ENCODE measurements at places on chromosomes 16 and 17. TPM values are rescaled to one million over a fixed set of nuclear protein-coding genes. Genes with fewer than 3 reads are reported as not detected.
A peak's percentile ranks its signal among the peaks of the same experiment; 100 is the strongest.

DNA sequence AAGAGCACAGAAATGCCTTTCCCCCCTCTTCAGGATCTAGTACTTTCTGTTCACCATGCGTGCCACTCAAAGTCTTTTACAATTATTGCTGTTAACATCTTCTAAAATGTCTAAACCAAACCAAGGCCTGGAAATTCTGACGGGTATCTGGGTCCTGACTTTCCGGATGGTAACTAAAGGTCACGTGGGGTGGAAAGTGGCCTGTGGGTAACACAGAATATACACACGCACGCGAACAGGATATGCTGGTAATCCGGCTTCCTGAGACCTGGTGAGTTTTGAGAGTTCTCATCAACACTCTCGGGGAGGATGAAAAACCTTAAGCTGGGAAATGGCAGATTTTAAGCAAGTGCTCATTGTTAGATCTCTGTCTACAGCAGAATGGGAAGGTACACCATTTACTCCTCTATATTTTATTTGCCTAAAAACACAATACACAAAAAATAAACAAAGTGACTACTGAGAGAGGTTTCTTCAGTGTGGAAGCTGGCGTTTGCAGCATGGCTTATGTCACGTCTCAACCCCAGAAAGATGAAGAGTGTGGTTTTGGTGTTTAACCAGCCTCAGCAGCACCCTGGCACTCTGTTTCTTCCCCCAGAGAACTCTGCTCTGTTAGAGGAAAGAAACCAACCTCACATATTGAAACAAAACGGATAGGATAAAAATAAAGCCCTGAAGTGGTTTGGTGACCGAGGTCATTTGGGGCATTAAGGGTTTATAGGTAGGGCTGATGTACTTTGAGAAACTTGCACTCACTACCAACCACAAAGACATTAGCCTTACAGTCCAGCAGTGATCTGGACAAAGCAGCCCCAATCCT is 37.3 kb downstream of the SMG6 start:
- no peak for DNase-seq

GRCh38 chr17:67052720-67053437 is 8.5 kb downstream of the CACNG1 start:
- DNase-seq: no peak

GRCh38 chr16:81275795-81276194 is 37.3 kb downstream of the BCO1 start:
- DNase-seq: no peak

- DNase-seq: no peak
Measured at GRCh38 chr17:65772989-65773388, 211.5 kb upstream of the AXIN2 start.

Gene KCNAB3
- total RNA-seq: 1.6 TPM

- no peak for DNase-seq
Measured at GRCh38 chr16:72480911-72481310, 309.0 kb upstream of the PMFBP1 start.

GRCh38 chr17:41580687-41581365 is 5.9 kb downstream of the KRT14 start:
- DNase-seq: no peak

GRCh38 chr17:14926526-14927122 is 338.5 kb downstream of the PMP22 start:
- peak; percentile 62 for DNase-seq

Gene HSPB9
- not detected for total RNA-seq

Gene GNAO1
- total RNA-seq: 0.69 TPM

DNA sequence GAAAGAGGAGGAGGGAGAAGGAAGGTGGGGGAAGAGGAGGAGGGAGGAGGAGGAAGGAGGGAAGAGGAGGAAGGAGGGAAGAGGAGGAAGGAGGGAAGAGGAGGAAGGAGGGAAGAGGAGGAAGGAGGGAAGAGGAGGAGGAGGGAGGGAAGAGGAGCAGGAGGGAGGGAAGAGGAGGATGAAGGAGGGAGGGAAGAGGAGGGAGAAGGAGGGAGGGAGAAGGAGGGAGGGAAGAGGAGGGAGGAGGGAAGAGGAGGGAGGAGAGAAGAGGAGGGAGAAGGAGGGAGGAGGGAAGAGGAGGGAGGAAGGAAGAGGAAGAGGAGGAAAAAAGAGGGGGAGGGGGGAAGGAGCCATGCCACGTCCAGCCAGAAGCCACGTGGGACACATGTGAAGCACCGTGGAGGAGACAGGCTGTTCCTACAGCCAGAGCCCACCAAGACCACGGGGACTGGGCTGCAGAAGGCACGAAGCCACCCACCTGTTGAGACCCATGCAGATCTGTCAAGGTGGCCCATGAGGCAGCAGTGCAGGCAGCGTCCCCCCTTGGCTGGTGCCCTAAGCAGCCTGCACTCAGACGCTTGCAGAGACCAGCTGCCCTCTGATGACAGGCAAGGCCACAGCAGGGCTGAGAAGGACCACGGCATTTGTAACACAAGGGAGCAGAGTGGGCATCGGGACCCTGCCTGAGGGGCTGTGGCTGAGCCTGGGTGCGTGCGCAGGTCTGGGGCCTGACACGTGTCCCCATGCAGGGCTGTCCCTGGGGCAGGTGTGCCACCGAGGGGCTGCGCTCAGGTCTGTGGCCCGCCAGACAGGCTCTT is 10.3 kb downstream of the NDUFAF8 start:
- no peak for DNase-seq

Gene PTGES3L
- 1.5 TPM for total RNA-seq

Gene CX3CL1
- 9.2 TPM for total RNA-seq

Gene GUCY2D
- total RNA-seq: not detected

DNA sequence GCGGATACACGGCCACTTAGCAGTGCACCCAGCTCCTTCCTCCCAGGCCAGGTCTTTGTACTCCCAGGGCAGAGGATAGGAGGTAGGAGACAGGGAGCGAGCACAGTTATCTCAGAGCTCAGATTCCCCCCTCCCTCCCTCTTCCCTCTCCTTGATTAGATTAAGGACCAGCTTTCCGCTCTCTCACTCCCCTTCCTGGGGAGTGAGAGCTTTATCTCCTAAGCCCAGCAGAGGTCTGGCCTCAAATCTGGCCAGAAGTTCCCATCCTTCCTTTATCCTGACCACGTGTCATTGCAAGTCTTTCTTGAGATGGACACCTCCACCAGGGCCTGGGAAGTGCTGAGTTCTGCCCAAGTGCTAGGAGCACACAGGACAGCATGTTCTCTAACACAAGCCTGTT is 5.1 kb downstream of the ARL4D start:
- no peak for DNase-seq

Gene KCNJ12
- 0.56 TPM for total RNA-seq

DNA sequence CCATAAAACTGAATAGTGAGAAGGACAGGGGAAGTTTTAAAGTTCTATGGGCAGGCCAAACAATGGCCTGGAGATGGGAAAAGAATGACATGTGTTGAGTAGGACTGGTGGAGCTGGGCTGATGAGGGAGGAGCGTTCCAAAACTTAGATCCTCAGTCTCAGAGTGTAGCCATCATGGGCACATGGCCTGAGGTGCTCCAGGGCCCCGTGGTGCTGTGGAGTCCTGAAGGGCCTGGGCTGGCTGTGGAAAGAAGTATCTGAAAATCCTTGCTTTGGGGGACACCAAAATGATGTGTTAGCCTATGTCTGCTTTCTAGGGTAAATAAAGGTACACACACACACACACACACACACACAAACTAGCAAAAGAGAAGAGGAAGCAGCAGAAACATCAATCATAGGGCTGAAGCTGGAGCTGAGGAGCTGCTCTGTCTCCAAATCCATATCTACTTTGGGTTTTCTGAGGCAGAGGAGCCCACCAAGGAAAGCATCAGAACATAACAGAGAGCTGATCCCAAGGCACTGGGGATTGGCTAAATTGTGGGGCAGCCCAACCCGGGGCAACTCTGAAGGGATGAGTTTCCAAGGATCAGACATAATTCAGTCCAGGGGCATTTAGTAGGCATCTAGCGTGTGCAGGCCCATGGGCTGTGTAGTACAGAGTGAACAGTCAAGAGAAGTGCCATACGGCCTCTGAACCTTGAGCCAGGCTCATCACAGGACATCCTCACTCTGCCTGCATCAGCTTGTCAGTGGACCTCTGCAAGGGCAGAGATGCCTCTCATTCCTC is 85.2 kb downstream of the C16orf78 start:
- no peak for DNase-seq

DNA sequence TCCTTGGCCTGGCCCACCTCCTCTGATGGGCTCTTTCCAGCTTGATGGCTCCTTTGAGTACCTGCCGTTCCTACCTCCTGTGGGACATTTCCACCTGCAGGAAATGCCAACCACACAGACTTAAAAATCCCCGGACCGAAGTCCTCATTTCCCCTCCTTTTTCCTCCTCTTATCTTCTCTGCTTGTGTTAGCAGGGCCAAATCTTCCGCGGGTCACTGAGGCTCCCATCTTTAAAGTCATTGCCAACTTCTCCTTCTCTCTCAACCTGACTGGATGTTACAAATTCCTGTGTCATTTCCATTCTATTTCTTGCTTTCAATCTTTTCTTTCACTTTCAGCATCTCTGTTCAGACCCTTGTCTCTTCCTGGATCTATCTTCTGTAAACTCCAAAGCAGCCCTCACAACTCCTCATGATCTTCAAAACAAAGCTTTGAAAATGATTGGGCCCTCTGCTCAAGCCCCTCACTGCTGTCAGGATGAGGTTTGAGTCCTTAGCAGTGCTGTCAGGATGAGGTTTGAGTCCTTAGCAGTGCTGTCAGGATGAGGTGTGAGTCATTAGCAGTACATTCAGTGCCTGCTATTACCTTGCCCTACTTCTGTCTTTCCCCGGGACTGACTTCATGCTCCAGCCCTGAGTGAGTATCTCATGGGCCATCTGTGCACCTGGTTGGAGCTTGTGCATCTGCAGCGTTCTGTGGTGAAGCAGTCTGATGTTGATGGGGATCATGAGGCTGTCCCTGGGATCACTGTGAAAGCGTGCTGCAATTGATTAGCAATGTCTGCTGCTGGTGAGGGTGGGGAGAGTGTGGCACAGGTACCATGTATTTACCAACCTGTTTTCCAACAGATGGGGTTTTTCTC is 100.1 kb downstream of the IRF8 start:
- no peak for DNase-seq

DNA sequence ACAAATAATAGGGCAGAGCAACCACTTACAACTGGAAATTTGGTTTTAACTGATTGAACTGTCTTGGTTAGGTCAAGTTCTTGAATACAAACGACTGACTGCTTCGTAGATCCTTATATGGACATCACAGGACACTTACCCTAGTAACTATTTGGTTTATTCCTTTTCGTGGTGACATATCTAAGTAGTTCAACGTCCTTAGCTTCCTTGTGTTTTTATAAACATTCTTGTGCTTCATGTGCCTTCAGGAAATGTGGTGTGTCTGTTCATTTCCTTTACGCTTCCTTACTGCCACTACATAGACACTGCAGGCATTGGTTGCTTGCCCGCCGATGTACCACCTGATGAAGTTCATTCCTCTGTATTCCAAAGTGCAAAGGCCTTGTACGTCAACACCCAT is 59.3 kb downstream of the USP10 start:
- no peak for DNase-seq

Gene NTN3
- total RNA-seq: not detected

Gene TAC4
- total RNA-seq: not detected

DNA sequence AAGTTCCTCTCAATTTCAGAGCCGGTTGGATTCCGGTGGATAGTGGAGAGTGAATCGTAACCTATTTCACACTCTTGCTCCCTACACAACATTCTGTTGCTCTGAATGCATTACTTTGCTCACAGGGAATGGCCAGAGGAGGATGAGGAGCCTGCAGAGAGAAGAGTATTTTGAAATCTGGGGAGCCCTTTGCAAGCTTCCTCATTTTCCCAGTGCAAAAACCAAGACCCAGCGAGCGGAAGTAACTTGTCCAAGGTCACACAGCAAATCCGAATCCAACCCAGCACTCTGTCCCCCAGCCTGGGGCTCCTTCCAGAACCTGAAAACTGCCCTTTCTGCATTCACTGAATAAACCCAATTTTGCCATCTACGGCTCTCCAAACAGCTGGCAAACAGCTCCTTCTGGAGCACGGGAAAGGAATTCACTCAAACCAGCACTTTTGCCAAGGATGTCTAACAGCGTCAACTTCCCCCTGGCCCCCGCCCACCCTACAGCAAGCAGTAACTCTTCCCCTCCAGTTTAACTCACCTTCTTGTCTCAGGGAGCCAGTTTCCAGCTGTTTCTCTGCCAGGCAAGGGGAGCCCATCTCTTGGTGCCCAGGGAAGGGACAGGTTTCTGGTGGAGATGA is 557 bp downstream of the KCNG4 start:
- no peak for DNase-seq

- DNase-seq: no peak
Measured at GRCh38 chr16:78499399-78499798, 399.9 kb downstream of the WWOX start.

GRCh38 chr16:21192991-21193390 is 18.4 kb downstream of the ZP2 start:
- no peak for DNase-seq

Gene TEKT1
- total RNA-seq: 1.2 TPM

DNA sequence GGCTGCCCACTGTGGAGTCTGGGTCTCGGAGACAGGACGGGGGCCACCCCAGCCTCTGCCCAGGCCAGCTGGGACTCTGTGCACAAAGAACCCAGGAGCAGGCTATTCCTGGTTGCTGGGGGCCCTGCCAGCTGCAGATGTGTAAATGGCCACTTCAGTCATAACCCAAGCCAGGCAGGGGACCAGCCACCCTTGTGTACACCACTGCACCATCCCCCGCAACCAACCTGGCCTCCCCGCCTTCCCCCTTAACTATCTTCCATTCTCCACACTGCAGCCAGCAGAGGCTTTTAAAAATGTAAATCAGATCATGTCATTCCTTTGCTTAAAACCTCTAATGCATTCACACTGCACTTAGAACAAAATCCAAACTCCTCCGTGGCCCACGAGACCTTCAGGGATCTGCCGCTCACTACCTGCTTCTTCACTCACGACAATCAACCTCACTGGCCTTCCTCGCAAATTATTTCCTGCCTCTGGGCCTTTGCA is 28.3 kb downstream of the RTN4RL1 start:
- no peak for DNase-seq
